Kidney (tissue), 22 donors: ENCODE measurements at places on chromosomes 7 and 10.

- DNase-seq = no peak
Observed at GRCh38 chr10:106637873-106638272, 526.6 kb downstream of the SORCS1 start.

GRCh38 chr7:112584290-112584689 lies 103.5 kb downstream of the LSMEM1 start:
- DNase-seq = no peak

GRCh38 chr10:101776161-101776817 lies 375 bp upstream of the FGF8 start:
- DNase-seq = no peak

DNA sequence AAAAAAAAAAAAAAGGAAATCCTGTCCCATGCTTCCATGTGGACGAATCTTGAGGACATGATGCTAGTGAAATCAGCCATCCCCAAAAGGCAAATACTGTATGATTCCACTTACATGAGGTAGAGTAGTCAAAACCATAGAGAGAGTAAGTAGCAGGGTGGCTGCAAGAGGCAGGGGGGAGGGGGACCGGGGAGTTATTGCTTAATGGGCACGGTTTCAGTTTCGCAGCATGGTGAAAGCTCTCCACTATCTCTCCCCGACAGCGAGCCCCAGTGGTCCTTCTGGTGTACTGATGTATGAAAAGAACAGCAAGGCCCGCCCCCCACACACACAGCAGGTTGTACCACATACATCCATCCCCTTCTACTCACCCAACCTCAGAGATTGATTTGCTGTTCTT lies 32.8 kb downstream of the NOD1 start:
- peak; percentile 53 for DNase-seq

GRCh38 chr7:64630496-64630895 lies 35.4 kb upstream of the ZNF107 start:
- no peak for DNase-seq

- DNase-seq = no peak
Observed at GRCh38 chr10:36349445-36350078, 707.5 kb upstream of the FZD8 start.

GRCh38 chr10:24128066-24128730 lies 80.7 kb upstream of the KIAA1217 start:
- peak; percentile 74 for DNase-seq

DNA sequence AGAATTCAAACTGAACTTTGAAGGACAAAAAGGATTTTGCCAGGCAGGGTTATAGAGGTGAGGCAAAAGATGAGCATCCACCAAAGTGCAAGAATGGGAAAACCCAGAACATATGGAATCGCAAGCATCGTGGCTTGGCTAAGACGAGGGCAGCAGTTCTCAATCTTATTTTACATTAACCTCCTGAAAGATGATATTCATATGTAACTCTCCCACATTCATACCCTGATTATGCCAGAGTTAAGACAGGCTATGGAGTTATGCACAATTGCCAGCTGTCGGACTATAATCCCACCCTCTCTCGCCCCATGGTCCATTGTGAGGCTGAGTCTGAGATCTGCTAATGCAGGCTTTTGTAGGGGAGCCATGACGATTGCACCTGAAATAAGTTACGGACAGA lies 21.2 kb upstream of the ASAH2 start:
- DNase-seq = no peak

GRCh38 chr10:113027574-113028455 lies 77.8 kb downstream of the TCF7L2 start:
- peak; percentile 64 for DNase-seq

- no peak for DNase-seq
Observed at GRCh38 chr7:133629701-133630100, 376.8 kb downstream of the EXOC4 start.

DNA sequence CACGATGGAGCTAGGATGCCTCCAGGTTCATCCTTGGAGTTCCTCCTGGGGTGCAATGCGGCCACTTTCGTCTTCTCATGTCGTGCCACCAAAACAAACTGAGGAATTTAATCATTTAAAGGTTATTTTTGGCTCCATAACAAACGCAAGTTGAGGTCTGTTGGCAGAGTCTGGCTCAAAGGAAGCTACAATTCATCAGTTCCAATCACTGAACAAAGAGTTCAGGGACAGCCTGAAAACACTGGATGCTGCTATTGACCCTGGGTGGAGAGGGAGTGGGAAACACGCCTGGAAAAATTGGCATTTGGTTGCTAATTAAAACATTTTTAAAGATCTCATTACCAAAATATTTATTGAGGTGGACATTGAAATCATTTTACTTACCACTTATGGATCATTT lies 11.4 kb upstream of the MGMT start:
- no peak for DNase-seq

DNA sequence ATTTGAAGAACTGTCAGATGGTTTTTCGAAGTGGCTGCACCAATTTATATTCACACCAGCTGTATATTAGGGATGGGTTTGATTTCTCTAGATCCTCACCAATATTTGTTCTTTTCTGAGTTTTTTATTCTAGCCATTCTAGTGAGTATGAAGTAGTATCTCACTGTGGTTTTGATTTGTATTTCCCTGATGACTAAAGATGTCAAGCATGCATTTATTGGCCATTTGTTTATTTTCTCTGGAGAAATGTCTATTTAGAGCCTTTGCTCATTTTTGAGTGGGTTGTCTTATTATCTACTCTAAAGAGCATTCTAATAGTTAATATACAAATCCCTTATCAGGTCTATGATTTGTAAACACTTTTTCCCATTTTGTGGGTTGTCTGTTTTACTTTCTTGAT lies 123.9 kb downstream of the PCLO start:
- no peak for DNase-seq

DNA sequence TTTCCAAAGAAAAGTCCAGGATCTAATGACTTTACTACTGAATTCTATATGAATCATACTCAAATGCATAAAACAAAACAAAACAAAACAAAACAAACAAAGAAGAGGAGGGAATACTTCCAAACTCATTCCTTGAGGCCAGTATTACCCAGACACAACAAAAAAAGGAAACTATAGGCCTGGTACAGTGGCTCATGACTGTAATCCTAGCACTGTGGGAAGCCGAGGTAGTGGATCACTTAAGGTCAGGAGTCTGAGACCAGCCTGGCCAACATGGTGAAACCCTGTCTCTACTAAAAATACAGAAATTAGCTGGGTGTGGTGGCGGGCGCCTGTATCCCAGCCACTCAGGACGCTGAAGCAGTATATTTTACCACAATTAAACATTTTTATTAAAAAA lies 114.6 kb downstream of the NRBF2 start:
- DNase-seq = no peak

GRCh38 chr10:22633106-22633505 lies 81.3 kb downstream of the PIP4K2A start:
- no peak for DNase-seq

DNA sequence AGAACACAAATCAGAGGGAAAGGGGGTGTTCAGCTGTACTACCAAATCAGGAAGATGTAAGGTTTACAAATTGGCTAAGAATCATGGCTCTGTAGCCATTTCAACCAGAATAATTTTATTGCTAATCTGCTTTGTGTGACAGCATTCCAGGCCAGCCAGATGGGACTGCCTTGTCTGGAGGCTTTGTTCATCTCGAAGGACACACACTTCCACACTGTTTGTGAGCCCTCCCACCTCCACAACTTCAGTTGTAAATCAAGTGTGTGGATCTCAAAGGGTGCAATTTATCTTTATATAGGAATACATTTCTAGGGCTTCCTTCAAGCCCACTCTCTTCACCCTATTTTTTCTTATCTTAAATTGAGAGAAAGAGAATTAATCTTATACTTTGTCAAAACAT lies 6.9 kb upstream of the OIT3 start:
- DNase-seq = no peak

- DNase-seq = peak; percentile 22
Observed at GRCh38 chr10:115209133-115209532, 116.0 kb downstream of the ATRNL1 start.

DNA sequence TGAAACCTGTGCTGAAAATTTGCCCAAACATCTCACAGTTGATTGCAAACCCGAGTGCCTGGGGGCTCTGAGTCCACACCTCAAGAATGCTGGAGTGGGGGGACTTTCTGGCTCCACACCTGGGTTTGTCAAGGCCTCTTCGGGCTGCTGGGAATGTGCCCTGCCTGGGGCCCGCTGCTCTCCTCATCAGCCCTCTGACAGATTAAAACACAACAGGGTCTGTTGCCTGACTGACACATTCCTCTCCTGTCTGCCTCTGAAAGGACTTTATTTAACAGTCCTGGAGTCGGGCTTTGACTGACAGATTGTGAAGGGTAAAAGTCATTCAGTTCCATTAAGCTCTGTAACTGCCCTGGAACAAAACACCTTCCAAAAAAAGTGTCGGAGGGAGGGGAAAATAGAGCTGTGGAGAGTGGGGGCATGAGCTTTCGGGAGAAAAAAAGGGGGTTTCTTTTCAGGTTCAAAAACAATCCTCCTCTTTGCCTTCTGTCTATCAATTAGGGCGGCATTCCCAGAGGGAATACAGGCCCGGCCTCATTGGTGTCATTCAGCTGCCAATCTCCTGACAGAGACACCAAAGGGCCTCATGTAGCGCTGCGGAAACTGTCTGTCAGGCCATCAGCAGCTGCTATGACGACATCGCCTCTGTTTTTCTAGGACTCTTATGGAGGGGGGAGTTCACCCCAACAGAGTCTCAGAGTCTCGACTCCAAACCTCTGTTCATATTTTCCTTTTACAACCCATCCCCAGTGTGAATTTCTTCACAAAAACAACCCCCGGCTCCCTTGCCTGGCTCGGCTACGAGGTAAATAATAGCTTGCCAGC lies 398.8 kb upstream of the NFE2L3 start:
- peak; percentile 66 for DNase-seq

DNA sequence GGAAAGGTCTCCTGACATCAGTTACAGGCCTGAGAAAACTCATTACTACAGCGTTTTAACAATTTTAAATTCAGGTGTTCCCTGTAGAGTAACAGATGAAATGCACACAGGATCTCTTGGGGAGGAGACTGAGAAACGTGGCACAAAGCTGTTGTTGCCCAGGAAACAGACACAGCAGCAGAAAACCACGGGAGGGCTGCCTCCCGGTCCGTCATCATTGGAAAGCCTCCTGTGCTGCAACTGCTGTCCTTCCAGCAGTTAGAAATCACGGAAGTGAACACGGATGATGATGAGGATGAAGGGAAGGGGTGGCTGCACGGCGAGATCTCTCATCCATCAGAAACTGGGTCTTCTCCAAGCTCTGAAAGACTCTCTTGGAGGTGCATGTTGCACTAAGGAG lies 94.6 kb upstream of the RNF32 start:
- no peak for DNase-seq
